GM12878 (cell line): ENCODE measurements at places on chromosomes 6 and 20. TPM values are rescaled to one million over a fixed set of nuclear protein-coding genes. Genes with fewer than 3 reads are reported as not detected.

Gene CLPSL1
- total RNA-seq = not detected in 2 replicates

Gene BTN2A1
- 15.6 and 16.7 TPM in 2 replicates for total RNA-seq

Gene HSP90AB1
- 1,166 and 1,167 TPM in 2 replicates for total RNA-seq

Gene CGA
- total RNA-seq = not detected in 2 replicates

Gene BMP5
- not detected in 2 replicates for total RNA-seq

Gene HLA-DRA
- 2,040 and 2,127 TPM in 2 replicates for total RNA-seq

Gene MYLK2
- 0.58 and 0.67 TPM in 2 replicates for total RNA-seq
